ENCODE measurements at places on chromosomes 2 and 18.
A peak's percentile ranks its signal among the peaks of the same experiment; 100 is the strongest.

DNA sequence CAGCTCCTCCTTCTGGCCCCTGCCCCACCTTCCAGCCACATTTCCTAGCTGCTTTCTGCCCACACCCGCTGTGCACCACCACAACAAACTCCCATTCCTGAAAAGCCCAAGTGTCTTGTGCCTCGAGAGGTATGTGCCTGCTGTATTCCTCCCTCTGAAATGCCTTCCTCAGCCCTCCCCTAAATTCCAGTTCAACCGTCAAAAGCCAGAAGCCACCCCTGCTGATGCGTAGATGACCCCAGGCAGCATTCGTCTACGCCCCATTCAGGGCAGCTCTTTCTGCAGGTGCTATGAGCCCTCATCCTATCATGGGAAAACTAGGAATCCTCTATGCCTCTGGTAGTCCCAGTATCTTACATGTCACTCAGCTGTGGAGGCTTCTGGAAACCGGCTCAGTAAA is 71.7 kb downstream of the DNMT3A start:
- DNase-seq = no peak

- DNase-seq = no peak
These were observed 754.0 kb upstream of the SOX11 start for GRCh38 chr2:4938206-4938605.

DNA sequence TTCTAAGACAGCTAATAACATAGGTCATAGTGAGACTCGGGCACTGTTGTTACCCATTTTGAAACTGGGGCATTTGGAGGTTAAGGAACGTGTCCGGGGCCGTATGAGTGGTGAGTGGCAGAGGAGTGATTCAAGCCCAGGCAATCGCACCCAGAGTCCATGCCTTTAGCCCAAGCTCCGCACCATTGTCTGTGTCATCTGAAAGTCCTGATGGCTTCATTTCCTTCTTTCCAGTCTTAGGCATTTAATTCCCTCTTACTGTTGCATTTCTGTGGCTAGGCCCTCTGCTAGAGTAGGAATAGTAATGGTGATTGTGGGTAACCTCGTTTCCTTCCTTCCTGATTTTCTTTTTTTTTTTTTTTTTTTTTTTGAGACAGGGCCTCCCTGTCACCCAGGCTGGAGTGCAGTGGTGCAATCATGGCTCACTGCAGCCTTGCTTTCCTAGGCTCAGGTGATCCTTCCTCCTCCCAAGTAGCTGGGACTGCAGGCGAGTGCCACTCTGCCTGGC is 49.8 kb upstream of the ASB1 start:
- no peak for DNase-seq

DNA sequence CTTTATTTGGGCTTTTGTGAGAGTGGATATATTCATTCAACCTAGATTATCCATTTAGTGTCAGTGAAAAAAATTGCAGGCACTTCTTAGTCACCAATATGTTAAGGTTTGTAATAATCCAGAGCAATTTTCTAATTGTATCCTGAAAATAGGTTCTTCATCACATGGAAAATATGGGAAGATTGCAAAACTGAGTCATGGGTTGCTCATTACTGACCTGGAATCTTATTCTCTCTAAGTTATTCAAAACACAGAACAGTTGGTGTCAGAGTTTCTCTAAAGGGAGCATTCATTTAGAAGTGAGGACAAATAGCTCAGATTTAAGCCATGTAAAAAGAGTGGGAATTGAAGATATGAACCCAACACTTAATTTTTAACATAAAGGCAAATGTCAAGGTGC is 181.3 kb downstream of the IKZF2 start:
- DNase-seq = no peak

DNA sequence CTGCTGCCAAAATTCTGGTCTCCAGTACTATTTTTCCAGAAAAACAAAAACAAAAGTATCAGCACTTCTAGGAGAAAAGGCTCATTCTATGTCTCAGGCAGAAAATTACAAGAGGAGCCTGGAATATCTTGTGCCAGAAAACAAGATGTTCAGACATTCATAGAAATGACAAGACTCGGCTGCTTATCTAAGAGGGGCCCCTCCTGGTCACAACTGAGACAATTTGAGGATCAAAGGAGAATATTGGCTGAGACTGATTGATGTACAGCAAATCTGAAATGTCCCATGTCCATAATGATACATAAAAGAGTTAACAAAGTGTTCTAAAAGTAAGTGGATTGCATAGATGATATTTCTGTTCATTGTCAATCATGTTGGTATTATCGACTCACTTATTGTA is 2.4 kb upstream of the RPS7 start:
- DNase-seq = no peak

- no peak for DNase-seq
These were observed 97.5 kb downstream of the LDLRAD4 start for GRCh38 chr18:13316063-13316462.

DNA sequence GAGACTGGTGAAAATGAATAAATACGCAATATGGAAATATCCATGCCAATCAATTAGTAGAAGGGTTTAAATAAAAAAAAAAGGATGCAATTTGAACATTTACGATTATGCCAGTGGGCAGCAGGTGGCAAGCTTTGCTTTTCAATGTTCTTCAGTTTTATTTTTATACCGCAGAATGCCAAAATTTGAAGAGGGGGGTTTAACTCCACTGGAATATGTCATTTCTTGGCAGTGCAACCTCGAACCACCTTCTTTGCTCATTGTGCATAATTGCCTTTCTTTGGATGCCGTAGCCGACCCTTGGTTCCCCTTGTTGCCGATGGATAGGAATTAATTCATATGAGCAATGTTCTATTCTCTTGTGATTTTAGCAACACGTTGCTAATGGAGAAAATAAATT is 88.0 kb downstream of the LTBP1 start:
- DNase-seq = peak; percentile 17

DNA sequence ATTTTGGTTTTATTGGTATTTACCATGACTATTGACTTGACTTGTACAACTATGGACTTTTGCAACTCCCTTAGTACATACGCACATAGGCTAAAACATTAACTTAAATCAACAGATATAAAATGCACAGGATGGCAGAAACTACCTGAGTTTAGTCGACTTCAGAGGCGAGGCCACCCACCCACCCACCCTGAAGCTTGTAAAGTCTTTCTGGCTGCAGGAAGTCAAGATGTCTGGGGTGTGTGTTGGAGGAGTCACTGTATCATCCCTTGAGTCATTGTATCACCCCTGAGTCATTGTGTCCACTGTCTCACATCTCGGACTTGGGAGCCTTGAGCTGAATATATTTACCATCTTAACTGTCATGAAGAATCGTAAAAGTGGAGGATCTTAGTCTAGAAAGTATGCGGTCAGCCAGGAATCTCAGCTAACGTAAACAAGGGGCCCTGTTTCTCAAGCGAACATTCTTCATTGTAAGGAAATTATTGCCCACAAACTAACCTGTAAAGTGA is 140.0 kb upstream of the ST6GAL2 start:
- no peak for DNase-seq

DNA sequence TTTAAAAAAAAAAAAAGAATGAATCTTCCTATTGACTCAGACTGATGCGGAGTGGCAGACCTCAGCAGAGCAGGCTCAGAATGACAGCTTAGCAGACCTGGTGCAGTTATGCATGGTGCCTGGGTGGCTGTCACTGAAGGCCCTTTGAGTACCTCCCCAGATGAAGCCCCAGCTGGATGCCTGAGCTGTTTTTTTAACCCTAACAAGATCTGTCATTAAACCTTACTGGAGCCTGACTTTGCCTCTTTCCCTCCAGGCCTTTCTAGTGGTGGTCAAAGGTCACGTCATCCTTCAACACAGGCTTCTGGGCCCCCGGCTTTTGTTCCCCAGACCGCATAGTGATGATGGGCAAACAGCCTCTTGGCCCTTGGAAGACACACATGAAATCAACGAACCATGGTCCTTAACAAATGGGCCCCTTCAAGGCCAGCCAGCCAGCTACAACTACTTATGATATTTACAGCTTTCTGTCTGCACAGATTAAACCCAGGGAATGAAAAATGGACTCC is 138.3 kb upstream of the CYP1B1 start:
- peak; percentile 0 for DNase-seq

DNA sequence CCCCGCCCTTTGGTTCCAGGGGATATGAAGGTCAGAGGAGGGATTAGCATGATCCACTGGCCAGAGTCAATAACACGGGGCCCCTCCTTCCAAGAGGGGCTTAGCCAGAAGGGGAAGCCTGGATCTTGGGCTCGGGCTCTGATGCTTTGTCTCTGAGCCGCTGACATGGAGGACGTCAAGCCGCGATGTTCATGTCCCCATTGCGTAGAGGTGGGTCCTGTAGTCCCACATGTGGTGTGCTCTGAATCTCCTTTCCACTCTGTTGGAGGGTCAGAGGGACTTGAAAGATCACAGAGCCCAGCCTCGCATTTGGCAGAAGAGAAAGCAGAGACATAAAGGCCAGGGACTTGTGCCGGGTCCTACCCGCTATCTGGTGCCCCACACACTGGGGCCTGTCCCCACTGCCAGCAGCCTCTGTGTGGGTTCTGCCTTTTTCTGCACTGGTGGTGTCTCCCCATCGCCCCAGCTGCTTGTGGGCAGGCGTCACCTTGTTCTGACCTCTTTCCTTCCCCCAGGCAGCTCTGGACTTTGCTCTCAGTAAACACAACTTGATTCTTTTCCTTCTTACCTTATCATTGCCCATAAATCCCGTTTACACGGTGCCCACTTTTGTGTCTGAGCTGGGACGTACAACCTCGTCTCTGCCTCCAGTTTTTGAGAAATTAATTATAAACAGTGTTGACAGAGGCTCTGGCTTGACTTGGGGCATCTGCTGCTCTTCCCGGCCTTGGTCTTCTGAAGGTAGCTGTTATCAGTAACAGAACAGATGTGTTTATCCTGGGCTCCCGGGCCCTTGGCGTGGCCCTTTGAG is 48.8 kb downstream of the SH3BP4 start:
- no peak for DNase-seq

GRCh38 chr2:181977661-181978350 is 7.8 kb upstream of the PPP1R1C start:
- no peak for DNase-seq

- DNase-seq = no peak
These were observed 750.4 kb downstream of the EPHA4 start for GRCh38 chr2:220821683-220822082.

GRCh38 chr2:190997526-190998113 is 16.4 kb downstream of the STAT1 start:
- no peak for DNase-seq

- no peak for DNase-seq
These were observed 110.9 kb upstream of the MSTN start for GRCh38 chr2:190173392-190173791.

GRCh38 chr2:158914731-158915130 is 53.7 kb upstream of the TANC1 start:
- DNase-seq = no peak

- no peak for DNase-seq
These were observed 159.0 kb upstream of the DAPL1 start for GRCh38 chr2:158635961-158636601.

- no peak for DNase-seq
These were observed 97.2 kb upstream of the NXPH2 start for GRCh38 chr2:138877421-138877820.

- no peak for DNase-seq
These were observed 50.4 kb downstream of the IL1RL2 start for GRCh38 chr2:102237176-102237575.

DNA sequence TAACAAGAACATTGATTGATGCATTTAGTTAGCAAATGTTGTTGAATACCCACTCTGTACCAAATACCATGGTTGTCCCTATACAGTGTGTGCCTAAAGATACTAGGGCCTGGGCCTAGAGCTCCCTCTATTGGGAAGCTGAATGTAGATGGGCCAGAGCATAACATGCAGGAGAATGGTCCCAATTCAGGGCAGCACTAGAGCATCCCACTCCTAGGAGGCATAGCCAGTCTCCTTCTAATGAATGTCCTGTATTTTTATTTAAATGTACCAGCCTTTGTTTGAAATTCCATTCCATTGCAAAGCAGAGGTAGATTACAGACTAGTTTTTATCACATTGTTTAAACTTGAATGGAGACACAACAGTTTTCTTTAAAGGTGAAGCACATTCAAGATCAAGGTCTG is 90.6 kb downstream of the FEZ2 start:
- DNase-seq = peak; percentile 69

- DNase-seq = peak; percentile 9
These were observed 69.1 kb upstream of the DNAJC10 start for GRCh38 chr2:182646763-182647498.

- DNase-seq = peak; percentile 11
These were observed 43.5 kb downstream of the GORASP2 start for GRCh38 chr2:170972296-170973224.

DNA sequence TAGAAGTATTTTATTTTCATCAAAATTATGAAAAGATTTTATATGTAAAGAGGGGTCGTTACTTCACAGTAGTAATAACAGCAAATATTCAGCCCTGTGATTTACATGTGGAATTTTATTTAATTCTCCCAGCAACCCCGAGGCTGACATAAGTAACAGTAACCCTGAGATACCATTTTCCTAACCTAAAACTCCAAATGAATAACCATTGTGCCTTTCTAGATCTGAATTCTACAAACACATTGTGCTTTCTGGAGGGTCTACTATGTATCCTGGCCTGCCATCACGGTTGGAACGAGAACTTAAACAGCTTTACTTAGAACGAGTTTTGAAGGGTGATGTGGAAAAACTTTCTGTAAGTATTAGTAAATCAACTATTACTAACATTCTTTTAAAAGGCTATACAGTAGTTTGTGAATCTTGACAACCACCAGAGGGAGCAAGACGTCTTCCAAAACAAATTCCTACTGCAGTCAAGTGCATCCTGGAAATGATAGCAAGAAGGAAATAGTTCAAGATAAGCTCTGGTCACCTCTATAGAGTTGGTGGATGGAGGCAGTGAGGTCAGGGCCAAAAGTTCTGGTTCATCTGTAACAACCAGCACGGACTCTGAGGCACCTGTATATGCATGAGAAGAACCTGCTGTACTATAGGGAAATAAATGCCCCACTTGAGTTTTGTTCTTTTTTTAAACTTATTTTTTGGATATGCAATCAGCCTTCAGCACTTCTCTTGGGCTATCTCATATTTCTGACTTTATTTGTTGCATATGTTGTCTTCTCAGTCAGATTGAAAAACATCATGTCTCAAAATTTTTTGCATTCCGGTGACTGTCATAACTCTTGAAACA is 37.4 kb downstream of the ACTR2 start:
- peak; percentile 60 for DNase-seq

- DNase-seq = peak; percentile 93
These were observed at the start of gene EPHA4 for GRCh38 chr2:221572219-221572820. TSS of gene EPHA4 (minus strand) at chr2:221572304. CDS start at chr2:221572248, 56 bp downstream.

DNA sequence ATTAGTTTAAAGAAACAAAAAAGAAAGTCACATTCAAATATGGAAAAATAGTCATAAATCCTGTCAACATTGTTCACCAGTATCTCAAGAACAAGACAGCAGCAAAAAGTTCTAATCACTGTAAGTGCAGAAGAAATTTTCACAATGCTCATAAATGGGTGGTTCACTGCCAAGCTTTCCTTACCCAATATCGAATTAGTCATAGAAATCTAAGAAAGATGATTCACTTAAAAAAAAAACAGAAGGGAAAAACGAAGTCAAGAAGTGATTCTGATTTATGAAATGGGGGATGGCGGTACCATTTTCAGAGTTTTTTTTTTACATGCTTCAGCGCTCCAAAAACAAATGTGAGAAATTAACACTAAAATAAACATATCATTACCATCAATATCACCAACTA is 156.7 kb downstream of the EXOC6B start:
- DNase-seq = no peak
